Lung (tissue), 17 donors: ENCODE measurements at places on chromosomes 7 and 10. TPM values are rescaled to one million over a fixed set of nuclear protein-coding genes. Genes with fewer than 3 reads are reported as not detected.

GRCh38 chr7:12494687-12495024 lies 75.9 kb upstream of the SCIN start:
- no peaks in the 10 kb centered on the region for H3K36me3 ChIP-seq
- H3K4me1 ChIP-seq = no peaks in the 10 kb centered on the region
- DNase-seq = no peak
- no peaks in the 10 kb centered on the region for H3K27me3 ChIP-seq
- no peak overlapping the region for H3K27ac ChIP-seq

Gene CPXM2
- total RNA-seq = 5.0 TPM

GRCh38 chr10:16792675-16793074 lies 24.5 kb downstream of the RSU1 start:
- H3K27ac ChIP-seq = no peak overlapping the region
- H3K4me1 ChIP-seq = peaks cover 12% of the 10 kb centered on the region
- H3K36me3 ChIP-seq = no peaks in the 10 kb centered on the region
- H3K4me3 ChIP-seq = no peak overlapping the region

GRCh38 chr10:102752266-102752930 lies 8.7 kb downstream of the WBP1L start:
- DNase-seq = no peak
- no peak overlapping the region for H3K27ac ChIP-seq
- H3K4me3 ChIP-seq = no peak overlapping the region
- no peaks in the 10 kb centered on the region for H3K27me3 ChIP-seq

Gene FOXI2
- total RNA-seq = not detected

Gene CTAGE8
- total RNA-seq = 2.4 TPM

DNA sequence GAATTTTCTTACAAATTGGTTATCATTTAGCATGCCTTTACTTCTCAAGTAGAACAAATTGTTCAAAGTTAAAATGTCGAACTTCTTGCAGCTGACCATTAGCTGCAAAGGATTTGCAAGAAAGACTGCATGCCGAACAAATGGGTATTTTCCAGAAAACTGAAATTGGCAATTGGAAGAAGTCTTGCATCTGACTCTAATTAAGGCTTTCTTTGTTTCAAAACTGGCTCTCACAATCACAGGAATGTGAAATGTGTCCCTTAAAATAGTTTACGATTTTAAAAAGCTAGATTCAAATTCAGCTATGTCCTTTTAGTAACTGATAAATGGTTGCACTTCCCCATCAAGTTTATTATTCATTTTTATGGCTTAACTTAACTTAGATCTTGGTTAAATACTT lies 207.9 kb downstream of the ARL4A start:
- H3K4me3 ChIP-seq = no peak overlapping the region
- H3K27me3 ChIP-seq = no peaks in the 10 kb centered on the region
- no peaks in the 10 kb centered on the region for H3K4me1 ChIP-seq
- no peak overlapping the region for H3K27ac ChIP-seq
- no peaks in the 10 kb centered on the region for H3K36me3 ChIP-seq
- DNase-seq = no peak

Gene GDF2
- not detected for total RNA-seq
